ENCODE measurements at places on chromosomes 3 and 15. TPM values are rescaled to one million over a fixed set of nuclear protein-coding genes. Genes with fewer than 3 reads are reported as not detected.

GRCh38 chr3:45975686-45976085 is 19.9 kb downstream of the FYCO1 start:
- H3K27ac ChIP-seq, result no peak overlapping the region
- peaks cover 28% of the 10 kb centered on the region for H3K4me1 ChIP-seq
- peaks cover 25% of the 10 kb centered on the region for H3K36me3 ChIP-seq

DNA sequence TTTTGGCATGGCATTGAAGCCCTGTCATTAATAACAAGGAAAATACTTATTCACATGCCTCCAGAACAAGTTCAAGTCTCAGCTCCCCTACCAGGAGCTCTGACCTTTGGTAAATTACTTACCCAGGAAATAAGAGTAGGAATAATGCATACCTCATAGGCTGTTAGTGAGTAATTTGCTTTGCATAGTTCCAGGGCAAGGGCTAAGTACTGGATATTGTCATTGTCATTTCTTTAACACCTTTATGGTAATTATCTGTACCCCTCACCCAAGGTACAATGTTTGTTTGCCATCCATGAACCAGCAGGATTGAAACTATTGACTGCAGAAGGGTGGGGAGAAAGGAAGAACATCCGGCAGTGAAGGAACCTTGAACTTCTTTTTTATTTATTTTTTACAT is 148.5 kb downstream of the SOX2 start:
- no peak overlapping the region for H3K4me3 ChIP-seq
- H3K36me3 ChIP-seq, result no peaks in the 10 kb centered on the region
- no peaks in the 10 kb centered on the region for H3K27me3 ChIP-seq
- DNase-seq, result no peak

- H3K36me3 ChIP-seq, result no peaks in the 10 kb centered on the region
- H3K27ac ChIP-seq, result no peak overlapping the region
- no peaks in the 10 kb centered on the region for H3K4me1 ChIP-seq
- H3K4me3 ChIP-seq, result no peak overlapping the region
- no peaks in the 10 kb centered on the region for H3K27me3 ChIP-seq
Observed at GRCh38 chr15:80841541-80841940, 62.4 kb downstream of the CEMIP start.

DNA sequence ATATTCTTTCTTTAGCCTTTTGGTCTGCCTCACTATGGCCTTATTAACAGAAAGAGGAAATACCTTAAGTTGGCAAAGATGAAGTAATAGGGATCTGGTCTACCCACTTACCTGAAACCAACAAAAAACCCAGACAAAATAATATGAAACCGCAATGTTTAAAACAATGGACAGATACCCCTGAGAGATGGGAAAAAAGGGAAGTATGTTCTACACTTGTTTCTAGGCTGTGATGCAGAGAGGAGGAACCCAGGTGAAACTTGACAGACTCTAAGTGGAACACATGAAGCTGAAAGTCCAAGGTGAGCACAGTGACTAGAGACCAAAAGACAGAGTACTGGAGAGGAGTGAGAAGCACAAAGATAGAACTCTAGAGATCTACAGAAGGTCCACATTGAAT is 78.4 kb downstream of the NR2E3 start:
- H3K4me1 ChIP-seq, result peaks cover 19% of the 10 kb centered on the region
- H3K27me3 ChIP-seq, result no peaks in the 10 kb centered on the region
- DNase-seq, result no peak

DNA sequence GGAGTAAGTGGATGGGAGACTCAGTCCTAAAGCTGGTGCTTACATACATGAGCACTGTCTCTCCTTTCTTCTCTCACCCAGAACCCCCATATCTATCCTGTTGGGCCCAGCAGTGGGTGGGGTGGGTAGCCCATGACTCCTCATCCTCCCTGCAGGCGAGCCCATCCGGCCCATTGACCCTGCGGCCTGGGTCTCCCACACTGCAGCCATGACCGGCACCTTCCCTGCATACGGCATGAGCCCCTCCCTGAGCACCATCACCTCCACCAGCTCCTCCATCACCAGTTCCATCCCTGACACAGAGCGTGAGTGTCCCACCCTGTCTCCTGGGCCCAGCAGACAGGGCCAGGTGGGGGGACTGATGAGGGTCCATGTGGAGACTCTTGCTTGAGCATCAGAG is 8.0 kb upstream of the AP2M1 start:
- no peak overlapping the region for H3K4me3 ChIP-seq
- H3K27me3 ChIP-seq, result no peaks in the 10 kb centered on the region
- H3K36me3 ChIP-seq, result peaks cover 34% of the 10 kb centered on the region
- no peak for DNase-seq
- H3K4me1 ChIP-seq, result no peaks in the 10 kb centered on the region
- H3K27ac ChIP-seq, result no peak overlapping the region

GRCh38 chr3:191262650-191263049 is 63.6 kb downstream of the OSTN start:
- H3K4me3 ChIP-seq, result no peak overlapping the region
- DNase-seq, result no peak
- H3K27me3 ChIP-seq, result no peaks in the 10 kb centered on the region
- no peak overlapping the region for H3K27ac ChIP-seq
- H3K36me3 ChIP-seq, result no peaks in the 10 kb centered on the region
- no peaks in the 10 kb centered on the region for H3K4me1 ChIP-seq

The LHFPL4 gene
- total RNA-seq, result not detected

The PSTPIP1 gene
- 40.4 TPM for total RNA-seq

All from Karpas-422 (cell line).